ENCODE measurements at places on chromosomes 16 and 17.

GRCh38 chr16:63720848-63721247 lies 1401.0 kb downstream of the CDH11 start:
- DNase-seq = no peak

GRCh38 chr17:7854851-7855659 lies at the start of gene TMEM88:
TSS of gene TMEM88 (plus strand) at chr17:7855066. CDS start at chr17:7855075, 9 bp downstream.
- no peak for DNase-seq

DNA sequence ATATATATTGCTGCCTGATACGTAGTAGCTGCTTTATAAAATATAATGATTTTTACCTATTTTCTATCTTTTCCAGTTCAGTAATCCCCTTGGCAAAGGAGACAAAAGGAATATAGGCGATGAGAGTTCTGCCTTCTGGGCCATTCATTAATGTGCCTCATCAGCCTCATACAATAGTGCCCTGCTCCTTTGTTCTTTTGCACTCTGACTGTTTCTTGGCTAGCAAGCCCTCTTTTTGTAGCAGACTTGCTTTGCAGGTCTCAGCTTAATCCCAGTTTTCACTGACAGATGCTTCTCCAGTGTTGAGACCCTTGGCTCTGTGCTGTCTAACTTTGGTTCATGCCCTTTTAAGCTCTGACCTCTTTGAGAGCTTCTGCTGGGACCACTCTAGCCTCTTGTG lies 10.4 kb downstream of the HSD17B2 start:
- no peak for DNase-seq

DNA sequence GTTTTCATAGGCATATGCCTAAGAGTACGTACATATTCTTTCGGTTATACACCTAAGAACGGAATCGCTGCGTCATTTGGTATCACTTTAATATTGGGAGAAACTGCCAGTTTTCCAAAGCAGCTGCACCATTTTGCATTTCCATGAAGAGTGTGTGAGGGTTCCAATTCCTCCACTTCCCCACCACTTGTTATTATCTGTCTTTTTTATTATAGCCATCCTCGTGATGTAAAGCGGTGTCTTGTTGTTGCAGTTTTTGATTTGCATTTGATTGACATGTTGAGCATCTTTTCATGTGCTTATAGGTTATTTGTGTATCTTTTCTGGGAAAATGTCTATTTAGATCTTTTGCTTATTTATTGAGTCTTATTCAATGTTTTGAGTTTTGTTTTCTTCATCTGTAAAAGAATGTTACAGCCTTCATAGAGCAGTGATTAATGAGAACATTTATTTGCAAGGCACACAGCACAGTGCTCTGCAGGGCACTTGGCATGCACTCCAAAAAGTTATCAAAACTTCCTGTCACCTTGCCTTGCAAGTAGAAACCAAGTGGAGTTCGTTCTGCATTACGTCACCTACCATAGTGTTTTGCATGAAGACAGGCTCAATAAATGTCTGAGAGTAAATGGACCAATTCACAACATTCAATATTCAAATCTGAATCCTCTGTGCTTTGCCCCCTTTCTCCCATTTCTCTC lies 26.6 kb upstream of the ST6GALNAC1 start:
- no peak for DNase-seq

Data from cortex of kidney (tissue), 1 donor.